ENCODE measurements at places on chromosomes 16 and 17.

DNA sequence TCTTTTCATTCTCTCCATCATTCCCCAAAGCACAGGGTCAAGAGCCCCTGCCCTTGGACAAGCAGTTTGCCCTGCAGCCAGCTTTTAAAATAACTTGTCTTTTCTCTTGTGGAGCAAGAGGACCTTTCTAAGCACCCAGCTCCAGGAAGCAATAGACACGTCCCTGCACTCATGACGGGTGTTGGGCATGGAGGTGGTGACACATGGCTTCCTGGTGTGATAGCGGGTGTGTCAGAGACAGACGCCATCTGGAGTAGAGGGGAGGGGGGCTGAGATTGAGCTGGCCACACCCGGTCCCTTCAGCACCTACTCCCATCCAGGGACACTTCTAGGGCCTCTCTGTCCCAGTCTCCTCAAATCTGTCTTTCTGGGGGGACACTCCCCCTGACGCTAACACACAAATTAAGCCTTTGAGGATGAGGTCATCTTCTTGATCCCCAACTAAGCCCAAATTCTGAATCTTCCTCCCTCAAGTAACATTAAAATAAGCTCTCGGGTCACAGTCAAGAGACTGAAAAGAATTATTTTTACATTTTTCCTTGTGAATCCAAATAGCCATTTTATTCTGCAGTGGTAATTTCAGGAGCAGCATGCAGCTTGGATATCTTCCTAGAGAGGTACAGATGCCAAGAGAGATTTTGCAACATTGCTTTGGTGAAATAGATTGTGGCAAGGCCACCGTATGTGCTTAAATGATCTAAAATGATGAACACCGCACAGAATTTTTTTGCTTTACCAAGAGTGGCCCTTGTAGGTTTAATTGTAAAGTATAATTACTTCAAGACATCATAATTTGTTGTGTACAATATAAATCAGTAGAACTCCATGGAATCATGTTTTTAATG is 216.6 kb upstream of the IRX3 start:
- peak; percentile 61 for DNase-seq

- no peak for DNase-seq
These were observed 1.6 kb upstream of the GNA13 start for GRCh38 chr17:65058146-65058545.

GRCh38 chr17:13135506-13135905 is 117.7 kb upstream of the ELAC2 start:
- no peak for DNase-seq

GRCh38 chr17:74565126-74565525 is 2.2 kb downstream of the CD300H start:
- DNase-seq: no peak

DNA sequence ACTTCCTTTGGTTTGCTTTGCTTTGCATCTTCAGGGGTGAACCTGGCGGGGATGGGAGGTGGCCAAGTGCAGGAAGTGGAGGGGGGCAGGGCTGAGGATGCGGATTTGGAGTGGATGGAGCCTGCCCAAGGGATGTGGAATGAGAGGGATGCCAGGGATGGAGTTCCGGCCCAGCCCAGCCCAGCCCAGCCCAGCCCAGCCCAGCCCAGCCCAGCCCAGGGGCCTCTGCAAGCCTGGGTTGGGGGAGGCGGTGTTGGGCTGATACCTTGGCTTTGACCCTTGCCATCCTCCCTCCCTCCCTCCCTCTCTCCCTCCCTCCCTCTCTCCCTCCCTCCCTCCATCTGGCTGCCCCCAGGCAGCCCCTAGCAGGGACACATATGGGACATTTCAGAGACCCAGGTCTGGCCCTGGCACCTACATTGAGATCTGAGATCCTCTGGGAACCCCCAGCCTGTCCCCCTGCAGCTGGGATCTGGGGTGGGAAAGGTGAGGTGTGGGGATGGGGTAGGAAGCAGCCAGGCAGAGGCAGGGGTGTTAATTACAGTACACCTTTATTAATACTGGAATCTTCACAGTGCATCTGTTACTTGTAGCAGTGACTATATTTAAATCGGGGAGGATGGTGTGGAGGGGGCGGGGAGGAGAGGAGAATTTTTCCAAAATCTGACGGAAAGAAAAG is 14.5 kb downstream of the IL34 start:
- DNase-seq: no peak

DNA sequence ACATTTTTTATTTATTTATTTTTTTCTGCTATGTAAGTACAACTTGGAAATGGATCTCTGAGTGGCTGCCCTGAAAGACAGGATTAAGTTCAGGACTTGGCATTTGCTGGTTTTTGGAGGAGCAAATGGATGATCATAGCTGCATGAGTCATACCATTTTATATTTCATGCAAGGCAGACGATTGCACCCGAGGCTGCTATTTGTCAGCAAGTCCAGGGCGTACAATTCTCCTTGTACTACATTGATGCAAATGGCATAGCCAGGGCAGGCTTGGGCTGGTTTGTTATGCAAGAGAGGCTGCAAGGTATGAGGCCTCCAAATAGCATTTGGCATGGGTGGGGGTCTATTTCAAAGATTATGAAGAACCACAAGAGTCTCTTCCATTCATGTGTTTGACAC is 81.2 kb upstream of the CACNG3 start:
- no peak for DNase-seq

GRCh38 chr17:40348562-40349476 is 15.7 kb downstream of the GJD3 start:
- DNase-seq: peak; percentile 82

DNA sequence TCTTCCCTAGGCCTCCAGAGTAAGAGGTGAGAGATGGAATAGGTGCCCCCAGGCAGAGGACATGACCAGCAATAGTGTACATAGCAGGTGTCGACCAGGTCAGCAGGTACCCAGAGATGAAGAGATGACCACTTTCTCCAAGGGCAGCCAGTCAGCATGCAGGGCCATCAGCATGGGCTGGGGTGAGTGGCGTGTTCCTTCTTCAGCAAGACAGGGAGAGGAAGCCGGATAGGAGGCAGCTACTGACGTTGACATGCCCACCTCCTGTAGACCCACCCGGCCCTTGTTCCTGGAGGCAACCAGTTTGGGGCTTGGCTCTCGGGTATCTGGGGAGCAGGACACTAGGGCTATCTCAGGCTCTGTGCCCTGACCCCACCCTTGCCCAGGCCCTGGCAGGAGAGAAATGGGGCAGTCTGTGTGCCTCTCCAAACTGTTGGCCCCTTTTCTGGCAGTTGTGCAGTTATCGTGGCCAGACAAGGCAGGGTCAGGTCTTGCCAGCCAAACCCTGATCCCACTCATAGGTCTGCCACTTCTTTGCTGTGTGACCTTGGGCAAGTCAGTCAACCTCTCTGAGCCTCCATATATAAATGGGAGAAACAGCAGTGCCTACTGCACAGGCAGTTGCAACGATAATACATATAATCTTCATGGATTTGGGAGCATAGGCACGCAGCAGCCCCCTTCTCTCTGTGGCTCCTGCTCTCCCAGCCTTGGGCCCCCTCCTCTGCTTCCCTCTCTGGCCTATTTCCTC is 1.4 kb upstream of the NDRG4 start:
- no peak for DNase-seq

DNA sequence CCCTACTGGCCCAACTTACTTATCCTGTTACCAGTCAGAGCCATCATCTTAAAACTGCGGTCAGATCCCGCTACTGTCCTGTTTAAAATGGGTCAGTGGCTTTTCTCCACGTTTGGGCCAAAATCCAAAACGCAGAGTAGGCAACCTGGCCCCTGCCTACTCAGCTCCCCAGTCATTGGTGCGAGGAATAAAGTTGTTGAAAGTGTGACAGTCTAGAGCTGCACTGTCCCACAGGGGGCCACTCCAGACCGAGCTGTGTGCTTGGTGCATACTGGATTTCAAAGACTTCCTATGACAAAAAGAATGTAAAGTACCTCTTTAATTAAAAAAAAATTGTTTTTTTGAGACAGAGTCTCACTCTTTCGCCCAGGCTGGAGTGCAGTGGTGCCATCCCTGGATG is 21.2 kb upstream of the LYRM9 start:
- DNase-seq: no peak

DNA sequence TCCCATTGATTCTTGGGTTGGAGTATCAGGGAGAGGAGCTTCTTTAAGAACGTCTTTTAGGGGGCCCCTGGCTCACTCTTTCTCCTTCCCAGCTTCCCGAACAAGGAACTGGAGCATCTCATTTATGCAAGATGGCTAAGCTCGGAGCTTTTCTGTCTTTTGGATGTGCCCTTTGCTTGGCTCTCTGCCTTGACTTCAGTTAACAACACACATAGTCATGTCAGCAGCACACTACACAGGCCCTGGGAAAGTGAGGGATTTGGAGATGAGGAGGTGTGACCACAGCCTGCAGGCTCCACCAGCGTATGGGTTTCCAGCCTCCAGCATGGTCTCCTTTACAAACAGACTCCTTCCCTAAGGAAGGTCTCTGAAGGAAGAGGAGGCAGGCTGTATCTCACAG is 310.4 kb downstream of the SNX29 start:
- DNase-seq: no peak

- DNase-seq: peak; percentile 91
These were observed at the start of gene SMIM5 for GRCh38 chr17:75632863-75633485. Gene SMIM5, plus strand, starts transcription at chr17:75633434. Its CDS starts 6,768 bp downstream, at chr17:75640202.

- DNase-seq: no peak
These were observed 61.3 kb downstream of the C16orf95 start for GRCh38 chr16:87255866-87256265.

- peak; percentile 56 for DNase-seq
These were observed 7.9 kb upstream of the PAM16 start for GRCh38 chr16:4358831-4359561.
